Bronchial smooth muscle cell (primary cell): ENCODE measurements at places on chromosomes 6 and 20. TPM values are rescaled to one million over a fixed set of nuclear protein-coding genes. Genes with fewer than 3 reads are reported as not detected.

ANGPT4 gene
- total RNA-seq = not detected in 2 replicates

SRSF6 gene
- 31.2 and 53.5 TPM in 2 replicates for total RNA-seq

LY6G6C gene
- total RNA-seq = not detected in 2 replicates

LAMP5 gene
- not detected in 2 replicates for total RNA-seq

FOXA2 gene
- 0.09 TPM in 1 of 2 replicates, not detected in the other for total RNA-seq

TRIM26 gene
- total RNA-seq = 16.7 and 26.4 TPM in 2 replicates

SERINC1 gene
- 289 and 311 TPM in 2 replicates for total RNA-seq

HLA-DQA2 gene
- not detected in 2 replicates for total RNA-seq

RAB44 gene
- under 0.01 TPM in 1 of 2 replicates, not detected in the other for total RNA-seq

SRMS gene
- not detected in 2 replicates for total RNA-seq

POU5F1 gene
- not detected in 2 replicates for total RNA-seq

GABRR2 gene
- 0.16 and 0.52 TPM in 2 replicates for total RNA-seq

SMLR1 gene
- not detected in 2 replicates for total RNA-seq

HTR1E gene
- not detected in 2 replicates for total RNA-seq

COMMD7 gene
- 9.2 and 22.4 TPM in 2 replicates for total RNA-seq

CST4 gene
- not detected in 2 replicates for total RNA-seq

CD83 gene
- total RNA-seq = 1.9 and 2.5 TPM in 2 replicates

GJA10 gene
- total RNA-seq = not detected in 2 replicates

C20orf202 gene
- total RNA-seq = not detected in 2 replicates

NECAB3 gene
- 30.9 and 35.2 TPM in 2 replicates for total RNA-seq

PTGIS gene
- 82.7 and 295 TPM in 2 replicates for total RNA-seq

GPSM3 gene
- 0.17 and 0.95 TPM in 2 replicates for total RNA-seq

SLC2A10 gene
- total RNA-seq = 40.6 and 42.4 TPM in 2 replicates

TBX18 gene
- total RNA-seq = 8.2 and 32.6 TPM in 2 replicates

CENPQ gene
- total RNA-seq = 1.8 and 2.4 TPM in 2 replicates

PBOV1 gene
- total RNA-seq = not detected in 2 replicates

TBC1D22B gene
- total RNA-seq = 3.3 and 3.4 TPM in 2 replicates

FAM209B gene
- total RNA-seq = 0.34 TPM in 1 of 2 replicates, not detected in the other

OPRM1 gene
- total RNA-seq = under 0.01 TPM in 1 of 2 replicates, not detected in the other

RIPOR3 gene
- 7.7 and 22.1 TPM in 2 replicates for total RNA-seq

MAPK13 gene
- total RNA-seq = 5.2 and 10.2 TPM in 2 replicates

CST2 gene
- not detected in 2 replicates for total RNA-seq

SRSF12 gene
- not detected in 2 replicates for total RNA-seq

STMND1 gene
- not detected in 2 replicates for total RNA-seq

NXT1 gene
- 10.4 and 14.3 TPM in 2 replicates for total RNA-seq

BACH2 gene
- total RNA-seq = 0.32 and 0.52 TPM in 2 replicates
